T-helper 2 cell (primary cell): ENCODE measurements at places on chromosomes 2 and 18.

- no peak for DNase-seq
Measured at GRCh38 chr2:164922134-164922533, 33.2 kb downstream of the SLC38A11 start.

DNA sequence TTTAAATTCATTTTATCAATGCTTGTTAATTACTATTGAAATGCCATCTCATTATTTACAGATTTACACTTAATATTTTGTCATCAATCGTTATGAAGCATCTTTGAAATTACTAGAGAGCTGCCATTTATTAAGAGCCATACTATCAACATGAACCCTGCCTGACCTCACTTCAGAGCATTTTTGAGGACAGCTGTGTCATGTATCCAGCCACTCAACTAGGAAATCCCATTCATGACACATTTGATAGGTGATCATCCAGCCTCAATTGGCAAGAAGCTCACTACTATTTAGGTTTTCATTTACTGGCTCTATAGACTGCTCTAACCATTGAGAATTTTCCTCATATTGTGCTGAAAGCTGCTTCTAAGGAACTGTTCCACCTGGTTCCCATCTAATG is 40.6 kb upstream of the TLK1 start:
- no peak for DNase-seq

DNA sequence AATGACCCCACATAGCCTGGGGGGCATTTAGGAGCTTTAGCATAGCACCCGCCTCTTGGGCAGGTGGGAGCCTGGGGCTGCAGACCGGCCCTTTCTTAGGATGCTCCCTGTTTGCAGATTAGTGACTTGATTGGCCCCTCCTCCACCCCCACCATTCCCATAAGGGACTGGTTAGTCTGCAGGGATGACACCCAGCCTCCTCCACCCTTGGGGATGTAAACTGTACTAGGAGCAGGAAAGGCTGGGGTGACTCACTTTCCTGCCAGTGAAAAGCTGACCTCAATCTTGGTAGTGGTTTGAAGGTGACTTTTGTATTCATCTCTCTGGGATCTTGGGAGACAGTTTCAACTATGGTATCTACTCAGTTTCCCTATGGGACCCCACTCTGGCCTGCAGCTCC is 24.2 kb downstream of the CTIF start:
- DNase-seq, result no peak

GRCh38 chr2:146385031-146385430 is 1459.8 kb upstream of the ACVR2A start:
- DNase-seq, result no peak

- DNase-seq, result no peak
Measured at GRCh38 chr18:50839996-50840395, 20.2 kb upstream of the MRO start.

- no peak for DNase-seq
Measured at GRCh38 chr2:166862468-166863132, 25.7 kb upstream of the XIRP2 start.

- no peak for DNase-seq
Measured at GRCh38 chr2:218679119-218679518, 7.2 kb downstream of the STK36 start.

DNA sequence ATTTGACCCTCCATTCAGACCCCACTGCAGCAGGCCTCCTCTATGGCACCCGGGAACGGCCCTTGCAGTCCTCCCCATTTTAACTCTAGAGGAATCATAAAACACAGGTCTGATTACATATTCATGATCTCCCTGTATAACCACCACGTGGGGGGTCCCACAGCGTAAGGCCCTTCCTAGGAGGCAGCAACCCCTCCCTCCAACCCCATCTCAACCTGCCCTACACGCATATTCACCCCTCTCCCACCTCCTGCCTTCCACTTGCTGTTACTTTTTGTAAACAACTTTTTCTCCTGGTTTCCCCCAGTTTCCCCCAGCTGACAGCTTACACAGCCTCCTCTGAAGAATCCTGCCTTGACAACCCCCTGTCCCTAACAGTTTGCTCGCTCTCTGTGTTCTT is 85.1 kb upstream of the FOXI3 start:
- no peak for DNase-seq

- no peak for DNase-seq
Measured at GRCh38 chr18:69400976-69401225, 213 bp downstream of the DOK6 start.

- DNase-seq, result no peak
Measured at GRCh38 chr2:179613701-179614100, 247.7 kb downstream of the ZNF385B start.

GRCh38 chr2:72292433-72292832 is 144.8 kb upstream of the CYP26B1 start:
- no peak for DNase-seq

- no peak for DNase-seq
Measured at GRCh38 chr2:199756743-199757142, 94.2 kb downstream of the FTCDNL1 start.

DNA sequence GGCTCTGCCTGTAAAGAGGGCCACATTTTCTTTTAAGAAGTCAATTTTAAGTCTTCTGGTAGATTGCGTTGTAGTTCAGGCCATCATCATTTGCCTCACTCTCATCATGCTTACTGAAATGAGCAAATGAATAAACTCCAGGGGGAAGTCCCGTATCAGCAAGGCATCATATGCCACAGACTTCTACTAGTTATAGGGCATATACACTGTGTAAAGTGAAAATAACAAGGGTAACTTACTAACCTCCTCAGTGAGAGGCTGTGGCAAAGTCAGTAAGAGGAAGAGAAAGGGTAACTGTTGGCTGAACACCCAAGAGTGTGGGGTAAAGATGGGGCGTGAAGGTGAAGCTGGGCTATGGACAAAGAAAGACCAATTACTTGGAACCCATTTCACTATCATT is 456.2 kb downstream of the SPAG16 start:
- no peak for DNase-seq

DNA sequence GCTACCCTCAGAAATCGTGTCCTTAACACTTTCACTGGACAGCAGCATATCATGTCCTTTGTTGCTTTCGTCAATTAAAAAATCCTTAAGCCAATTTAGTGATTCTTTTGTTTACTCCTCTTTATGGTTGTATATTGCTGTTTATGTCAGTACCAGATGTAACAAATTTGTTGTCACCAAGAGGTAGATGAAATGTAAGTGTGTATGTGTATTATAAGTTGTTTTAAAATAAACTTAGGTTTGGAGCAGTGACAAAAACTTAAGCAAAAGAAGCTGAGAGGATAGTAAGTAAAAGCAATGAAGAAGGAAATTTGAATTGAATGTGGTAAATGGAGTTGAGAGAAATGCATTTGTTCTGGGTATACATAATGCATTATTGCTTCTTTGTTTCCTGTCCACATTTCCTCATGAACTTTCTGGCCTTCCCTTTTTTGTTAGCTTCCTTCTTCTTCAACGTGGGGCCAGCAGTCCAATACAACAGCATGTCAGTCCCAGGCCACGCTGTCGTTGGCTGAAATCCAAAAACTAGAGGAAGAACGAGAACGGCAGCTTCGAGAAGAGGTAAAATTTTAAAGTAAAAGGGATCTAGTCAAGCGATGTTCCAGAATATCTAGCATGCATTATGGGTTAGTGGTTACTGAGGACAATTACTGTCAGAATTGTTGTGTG is 30.5 kb upstream of the SNORC start:
- DNase-seq, result no peak

GRCh38 chr2:159093497-159093896 is 125.1 kb downstream of the TANC1 start:
- DNase-seq, result no peak

DNA sequence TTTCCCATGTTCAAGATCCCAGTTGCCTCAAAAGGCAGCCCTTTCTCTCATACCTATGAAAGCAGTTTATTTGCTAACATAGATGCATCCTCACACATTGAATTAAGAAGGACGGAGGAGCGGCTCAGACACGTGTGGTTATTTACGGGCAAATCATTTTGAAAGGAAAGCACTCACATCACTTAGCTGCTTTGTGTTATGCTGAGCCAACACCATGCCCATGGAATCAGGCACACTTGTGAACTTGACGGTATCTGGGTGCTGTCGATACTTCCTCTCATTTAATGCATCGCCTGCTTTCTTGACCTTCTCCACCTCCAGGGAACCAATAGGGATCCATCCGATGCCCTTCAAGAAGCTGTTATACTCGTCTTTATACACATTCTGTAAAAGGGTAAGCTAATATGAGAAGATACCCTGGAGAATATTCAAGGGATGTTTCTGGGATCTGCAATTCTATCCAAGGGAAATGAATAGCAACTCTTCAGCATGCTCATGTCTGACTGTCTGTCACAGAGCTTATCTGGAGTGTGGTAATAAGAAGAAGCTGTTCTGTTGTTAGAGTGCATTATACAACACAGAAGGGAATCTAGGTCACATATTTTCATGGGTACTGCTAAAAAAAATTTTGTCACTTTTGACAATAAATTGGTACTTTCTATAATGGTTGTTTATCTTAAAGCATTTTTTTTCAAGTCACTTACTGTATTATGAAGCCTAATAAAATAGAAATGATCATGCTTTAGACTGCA is 63.3 kb downstream of the NEB start:
- DNase-seq, result no peak

GRCh38 chr2:168155046-168155445 is 92.3 kb downstream of the STK39 start:
- no peak for DNase-seq

DNA sequence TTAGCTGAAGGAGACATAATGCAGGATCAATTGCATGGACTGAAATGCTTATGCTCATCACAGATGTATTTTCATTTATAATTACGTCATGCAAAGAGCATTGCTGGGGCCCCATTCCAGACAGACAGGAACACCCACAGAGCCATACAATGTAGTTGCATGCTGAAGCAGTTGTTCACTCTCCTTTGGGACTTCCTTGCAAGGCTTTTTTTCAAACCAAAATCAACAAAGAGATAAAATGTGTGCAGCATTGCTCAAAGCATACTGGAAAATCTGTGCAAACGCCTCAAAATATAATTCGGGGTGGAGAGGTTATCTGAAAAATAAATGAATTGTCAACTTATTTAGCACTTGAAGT is 463.2 kb downstream of the CDH2 start:
- no peak for DNase-seq

GRCh38 chr2:239160226-239161143 is 240.3 kb downstream of the HDAC4 start:
- no peak for DNase-seq

- no peak for DNase-seq
Measured at GRCh38 chr2:163348857-163349380, 386.9 kb downstream of the FIGN start.

DNA sequence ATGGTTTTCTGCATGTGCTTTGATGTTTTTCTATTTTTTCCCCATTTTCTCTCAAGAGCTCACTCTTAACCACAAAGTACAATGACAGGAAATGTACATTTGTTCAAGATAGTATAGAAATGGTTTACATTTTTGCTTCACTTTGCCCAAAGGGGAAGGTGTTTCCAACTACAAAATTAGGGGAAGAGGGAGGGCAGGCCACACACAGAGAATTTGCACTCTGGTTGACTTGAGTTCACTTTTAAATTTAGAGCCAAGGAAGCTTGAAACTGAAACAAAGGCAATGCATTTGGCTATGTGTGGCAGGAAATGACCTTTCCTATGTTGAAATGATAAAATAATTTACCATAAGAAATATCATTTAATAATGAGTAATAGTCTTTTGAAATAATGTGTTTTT is 19.1 kb upstream of the VIT start:
- no peak for DNase-seq

- no peak for DNase-seq
Measured at GRCh38 chr2:178287652-178288344, 93.5 kb downstream of the OSBPL6 start.

DNA sequence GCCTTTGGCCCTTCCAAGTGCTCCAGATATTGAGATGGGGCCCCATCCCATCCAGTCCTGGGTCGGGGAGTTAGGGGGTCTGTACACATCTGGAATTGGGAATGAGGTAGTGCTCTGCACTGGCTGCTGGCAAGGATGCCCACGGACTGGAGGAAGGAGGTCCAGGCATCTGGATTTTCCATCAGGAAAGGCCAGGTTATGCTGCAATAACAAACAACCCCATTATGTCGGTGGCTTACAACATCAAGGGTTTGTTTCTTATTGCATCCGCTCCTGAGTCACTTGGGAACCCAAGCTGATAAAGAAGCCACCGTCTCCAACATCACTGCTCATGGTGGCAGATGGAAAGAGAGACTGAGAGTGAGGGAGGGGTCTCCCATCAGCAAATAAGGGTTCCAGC is 229.9 kb downstream of the TFCP2L1 start:
- DNase-seq, result no peak

DNA sequence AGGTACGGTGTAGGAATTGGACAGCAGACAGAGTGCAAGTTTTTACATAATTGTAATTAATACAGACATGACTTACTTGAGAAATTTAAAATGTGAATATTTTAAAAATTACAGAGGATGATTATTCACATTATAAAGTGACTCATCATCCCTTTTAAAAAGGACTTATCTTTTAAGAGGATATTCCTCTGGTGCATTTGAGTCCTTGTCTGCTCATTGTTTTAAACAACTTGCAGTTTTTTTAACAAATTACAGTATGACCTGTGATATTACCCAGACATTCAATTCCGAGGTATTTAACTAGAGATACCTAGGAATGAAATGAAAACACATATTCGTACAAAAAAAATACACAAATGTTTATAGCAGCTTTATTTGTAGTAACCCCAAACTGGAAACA is 38.0 kb downstream of the SPTBN1 start:
- DNase-seq, result no peak

DNA sequence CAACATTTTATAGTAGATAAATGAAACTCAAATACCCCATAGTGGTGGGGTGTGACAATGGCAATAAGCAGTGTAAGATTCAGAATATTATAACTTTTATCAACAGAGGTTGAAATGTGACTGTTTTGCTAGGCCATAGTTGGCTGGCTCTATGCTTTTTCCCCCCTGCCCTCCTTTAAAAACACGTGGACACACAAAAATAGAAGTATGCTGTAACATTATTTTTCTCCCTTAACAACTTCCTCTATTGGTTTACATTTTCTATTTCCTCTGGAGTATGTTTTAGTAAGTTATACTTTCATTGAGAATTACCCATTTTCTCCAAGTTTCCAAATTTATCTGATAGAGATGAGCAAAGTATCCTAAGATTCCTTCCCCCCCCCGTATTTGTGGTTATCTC is 31.1 kb downstream of the NDUFAF7 start:
- no peak for DNase-seq

DNA sequence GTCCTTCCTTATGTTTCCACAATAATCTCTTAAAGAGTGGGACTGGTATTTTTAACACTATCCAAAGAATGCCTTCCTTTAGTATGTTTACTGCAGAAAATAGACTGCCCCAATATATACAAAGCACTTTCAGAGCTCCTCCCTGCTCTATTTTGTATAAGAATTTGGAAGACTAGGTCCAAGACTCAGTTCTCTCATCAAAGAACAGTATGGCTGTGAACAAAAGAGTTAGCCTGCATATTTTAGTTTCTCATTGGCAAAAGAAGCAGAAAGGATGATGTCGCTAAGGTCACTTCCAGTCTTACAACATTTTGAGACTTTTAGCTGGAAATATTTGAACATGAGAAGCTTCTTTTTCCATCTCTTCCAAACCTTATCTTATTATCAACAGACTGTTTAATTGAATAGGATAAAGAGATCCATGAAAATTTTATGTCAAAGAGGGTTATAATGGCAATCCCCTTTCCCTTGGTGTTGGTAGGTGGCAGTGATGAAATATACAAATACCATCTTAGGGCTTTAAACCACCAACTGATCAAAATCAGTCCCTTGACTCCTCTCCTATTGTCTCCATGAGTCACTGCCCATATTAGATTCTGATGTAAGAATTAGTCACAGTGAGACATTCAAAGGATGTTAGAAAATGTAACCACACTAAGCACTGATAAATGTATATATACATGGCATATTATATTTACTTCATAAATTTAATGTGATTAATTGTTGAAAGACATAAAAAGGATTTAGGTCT is 266.9 kb upstream of the DSEL start:
- no peak for DNase-seq
